Placental pericyte (primary cell): ENCODE measurements at places on chromosomes 1 and 21. TPM values are rescaled to one million over a fixed set of nuclear protein-coding genes. Genes with fewer than 3 reads are reported as not detected.

Gene GPR25
- not detected in 2 replicates for total RNA-seq

Gene LAPTM5
- 0.43 TPM in 1 of 2 replicates, not detected in the other for total RNA-seq

Gene ACAP3
- total RNA-seq, result 37.2 and 53.4 TPM in 2 replicates

Gene CASQ1
- 0.14 TPM in 1 of 2 replicates, not detected in the other for total RNA-seq

Gene PKP1
- under 0.01 and 0.14 TPM in 2 replicates for total RNA-seq

Gene FRRS1
- 21.2 and 22.8 TPM in 2 replicates for total RNA-seq

Gene SH2D5
- 6.7 and 13.8 TPM in 2 replicates for total RNA-seq

Gene ABCG1
- 0.29 and 0.44 TPM in 2 replicates for total RNA-seq

Gene SFN
- 0.44 and 1.0 TPM in 2 replicates for total RNA-seq

Gene TRIM62
- 5.0 and 6.3 TPM in 2 replicates for total RNA-seq

Gene TPTE
- total RNA-seq, result 1.1 TPM in 1 of 2 replicates, not detected in the other

Gene HSD3B2
- total RNA-seq, result not detected in 2 replicates

Gene REN
- 0.29 and 0.66 TPM in 2 replicates for total RNA-seq

Gene LHX8
- total RNA-seq, result 0.44 TPM in 1 of 2 replicates, not detected in the other

Gene MX1
- 15.3 and 15.6 TPM in 2 replicates for total RNA-seq

Gene SEMA6C
- 0.57 and 1.8 TPM in 2 replicates for total RNA-seq

Gene RNASEL
- total RNA-seq, result 4.2 and 4.3 TPM in 2 replicates

Gene SELENOF
- 152 and 213 TPM in 2 replicates for total RNA-seq

Gene LYST
- total RNA-seq, result 19.0 and 38.8 TPM in 2 replicates

Gene CLCA4
- not detected in 2 replicates for total RNA-seq

Gene HRNR
- total RNA-seq, result not detected in 2 replicates

Gene LORICRIN
- total RNA-seq, result not detected in 2 replicates

Gene MT1HL1
- total RNA-seq, result not detected in 2 replicates

Gene ODF2L
- 25.8 and 48.0 TPM in 2 replicates for total RNA-seq
